ENCODE measurements at places on chromosomes 11 and 22.
A peak's percentile ranks its signal among the peaks of the same experiment; 100 is the strongest.

DNA sequence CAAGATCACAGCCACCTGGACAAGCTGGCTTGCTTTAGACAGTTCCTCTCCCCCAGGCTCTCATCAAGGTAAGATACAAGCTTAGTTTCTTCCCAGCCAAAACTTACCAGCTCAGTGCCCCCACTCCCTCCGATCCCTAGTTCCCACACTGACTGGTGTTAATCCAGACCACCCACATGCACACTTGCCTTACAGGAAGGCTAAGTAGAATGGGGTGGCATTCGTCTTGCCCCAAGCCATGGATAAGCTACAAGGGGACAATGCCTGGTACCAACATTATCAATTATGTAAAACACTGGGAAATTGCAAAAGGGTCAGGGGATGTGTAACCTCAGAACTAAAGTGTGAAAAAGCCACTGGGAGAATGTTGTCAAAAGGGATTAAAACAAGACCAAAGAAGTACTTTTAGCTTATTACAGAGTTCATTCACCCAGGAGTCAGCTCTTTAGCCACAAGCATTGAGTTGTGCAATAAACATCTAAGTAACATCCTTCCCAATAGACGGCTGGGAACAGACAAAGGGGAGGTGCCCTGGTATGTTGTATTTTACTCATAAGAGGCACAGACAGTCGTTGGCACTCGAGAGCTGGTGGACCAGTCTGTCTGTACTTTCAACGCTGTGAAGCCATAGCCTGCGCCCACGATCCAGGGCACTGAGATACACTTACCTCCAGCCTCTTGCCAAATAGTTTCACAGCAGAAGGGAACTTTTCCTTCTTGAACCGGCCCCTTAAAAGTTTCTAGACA, 1.1 kb downstream of the DHCR7 start:
- DNase-seq, result no peak

DNA sequence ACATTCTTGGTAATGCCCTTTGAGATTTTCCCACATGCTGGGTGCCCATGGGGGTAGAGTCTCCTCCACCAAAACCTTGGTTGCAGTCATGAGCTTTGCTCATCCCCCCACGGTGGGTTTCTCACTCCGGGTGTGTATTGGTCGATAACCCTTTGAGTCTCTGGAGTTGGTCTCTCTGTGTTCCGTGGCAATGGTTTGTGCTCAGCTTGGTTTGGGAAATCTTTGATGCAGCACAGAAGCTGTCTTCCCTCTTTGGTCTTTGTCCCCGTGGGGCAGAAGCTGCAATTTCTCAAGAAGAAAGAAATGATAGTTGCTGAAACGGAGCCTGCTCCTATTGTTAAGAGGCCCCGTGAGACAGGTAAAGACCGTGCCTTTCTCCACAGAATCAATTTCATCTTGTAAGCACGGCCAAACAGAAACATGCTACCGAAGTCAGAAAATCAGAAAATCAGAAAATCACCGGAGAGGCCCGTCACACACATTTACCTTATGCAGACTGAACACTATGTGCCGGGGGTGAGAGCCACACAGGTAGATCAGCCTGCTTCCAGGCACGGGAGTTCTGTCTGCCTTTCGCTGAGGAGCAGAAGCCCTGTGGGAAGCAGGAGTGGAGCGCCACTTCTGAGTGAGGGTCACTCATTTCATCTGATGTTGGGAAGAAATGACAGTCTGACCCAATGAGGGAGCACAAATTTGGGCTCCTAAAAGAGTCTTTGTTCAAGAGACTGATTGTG, 186.1 kb downstream of the TBC1D22A start:
- DNase-seq, result no peak

- DNase-seq, result no peak
Measured at GRCh38 chr11:73218830-73219215, 742 bp downstream of the P2RY2 start.

DNA sequence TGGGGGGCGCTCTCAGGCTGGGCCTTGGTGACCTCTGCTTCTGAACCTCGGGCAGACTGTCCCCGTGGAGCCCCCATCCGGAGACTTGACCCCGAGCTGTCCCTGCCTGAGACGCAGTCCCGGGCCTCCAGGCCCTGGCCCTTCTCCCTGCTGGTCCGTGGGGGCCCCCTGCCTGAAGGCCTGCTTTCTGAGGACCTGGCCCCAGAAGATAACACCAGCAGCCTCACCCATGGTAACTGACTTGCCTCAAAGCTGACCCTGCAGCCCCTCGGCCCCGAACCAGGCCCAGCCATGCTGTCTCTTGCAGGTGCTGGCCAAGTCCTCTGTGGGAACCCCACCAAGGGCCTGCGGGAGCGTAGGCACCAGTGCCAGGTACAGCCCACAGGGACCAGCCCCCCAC, 8.9 kb downstream of the LMNTD2 start:
- DNase-seq, result no peak

DNA sequence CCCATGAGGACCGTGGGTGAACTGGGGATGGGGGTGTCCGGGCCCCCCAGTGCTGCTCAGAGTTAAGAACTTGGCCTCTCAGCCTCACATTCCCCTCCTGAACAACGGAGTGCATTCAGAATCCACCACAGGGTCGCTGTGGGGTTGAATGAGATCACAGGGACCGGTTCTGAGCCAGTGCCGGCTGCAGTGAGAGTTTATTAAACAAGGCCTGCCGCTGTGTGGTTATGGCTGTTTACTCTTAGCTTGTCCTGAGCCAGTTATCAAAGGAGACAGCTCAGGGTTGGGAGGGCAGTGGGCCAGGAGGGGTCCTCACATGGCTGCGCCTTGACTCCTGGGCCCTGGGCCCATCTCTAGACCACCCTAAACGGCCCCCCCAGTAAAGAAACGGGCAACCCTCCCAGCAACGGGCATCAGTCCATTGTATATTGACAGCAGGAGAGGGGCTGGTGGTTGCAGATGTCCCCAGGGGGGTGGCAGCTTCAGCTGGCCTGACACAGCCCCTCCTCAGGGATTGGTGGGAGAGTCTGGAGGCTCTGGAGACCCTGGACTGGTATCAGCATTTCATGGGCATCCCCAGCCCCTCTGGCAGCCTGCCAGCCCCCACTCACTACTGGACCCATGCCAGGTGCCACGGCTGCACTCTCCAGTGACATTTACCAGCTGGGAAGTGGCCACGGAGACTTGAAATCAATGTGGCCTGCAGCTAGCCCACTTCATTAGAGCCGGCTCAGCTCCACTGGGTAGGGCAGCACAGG, 15.1 kb upstream of the CABP7 start:
- DNase-seq, result no peak

DNA sequence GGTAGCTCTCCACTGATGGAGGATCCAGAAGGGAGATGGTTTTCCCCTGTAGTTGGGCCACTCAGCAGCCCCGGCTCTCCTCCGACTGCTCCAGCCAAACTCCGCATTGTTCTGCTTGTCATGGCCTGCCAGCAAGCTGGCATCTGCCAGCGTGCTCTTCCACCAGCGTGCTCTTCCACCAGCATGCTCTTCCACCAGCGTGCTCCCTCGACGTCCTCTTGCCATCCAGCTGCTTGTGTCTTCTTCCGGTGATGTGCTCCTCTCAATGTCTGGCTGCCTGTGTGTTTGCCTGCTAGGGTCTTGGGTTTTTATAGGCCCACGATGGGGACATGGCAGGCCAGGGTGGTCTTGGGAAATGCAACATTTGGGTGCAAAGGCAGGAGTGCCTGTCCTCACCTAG, 43.5 kb upstream of the GNAZ start:
- DNase-seq, result no peak

DNA sequence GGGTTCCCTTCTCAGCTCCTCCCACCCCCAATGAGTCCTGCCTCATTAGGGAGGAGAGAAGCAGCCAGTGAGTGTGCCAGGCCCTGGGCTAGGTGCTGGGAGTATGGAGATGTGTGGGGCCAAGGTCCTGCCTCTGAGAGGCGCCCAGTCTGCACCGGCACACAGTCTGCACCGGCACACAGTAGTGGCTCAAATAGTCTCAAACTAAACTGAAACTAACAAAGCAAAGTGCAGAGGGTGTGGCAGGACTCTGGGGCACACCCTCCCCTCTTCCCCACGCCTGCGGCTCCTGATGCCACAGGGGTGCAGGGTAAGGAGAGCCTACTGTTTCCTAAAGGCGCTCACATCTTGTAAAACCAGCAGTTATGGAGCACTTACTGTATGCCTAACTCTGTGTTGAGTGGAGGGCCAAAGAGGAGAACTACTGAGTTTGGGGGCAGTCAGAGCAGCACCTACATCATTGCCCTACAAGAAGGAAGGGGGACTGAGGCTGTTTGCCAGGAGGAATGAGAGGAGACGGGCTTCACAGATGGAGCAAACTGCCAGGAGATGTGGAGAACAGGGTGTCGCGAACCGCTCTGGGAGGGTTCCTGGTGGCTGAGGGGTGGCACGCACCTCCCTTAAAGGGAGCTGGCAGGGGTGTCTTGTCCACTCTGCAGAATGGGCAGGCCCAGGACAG, 939 bp upstream of the SH3BP1 start:
- DNase-seq, result no peak

GRCh38 chr11:12441231-12441861, 64.0 kb downstream of the PARVA start:
- no peak for DNase-seq

DNA sequence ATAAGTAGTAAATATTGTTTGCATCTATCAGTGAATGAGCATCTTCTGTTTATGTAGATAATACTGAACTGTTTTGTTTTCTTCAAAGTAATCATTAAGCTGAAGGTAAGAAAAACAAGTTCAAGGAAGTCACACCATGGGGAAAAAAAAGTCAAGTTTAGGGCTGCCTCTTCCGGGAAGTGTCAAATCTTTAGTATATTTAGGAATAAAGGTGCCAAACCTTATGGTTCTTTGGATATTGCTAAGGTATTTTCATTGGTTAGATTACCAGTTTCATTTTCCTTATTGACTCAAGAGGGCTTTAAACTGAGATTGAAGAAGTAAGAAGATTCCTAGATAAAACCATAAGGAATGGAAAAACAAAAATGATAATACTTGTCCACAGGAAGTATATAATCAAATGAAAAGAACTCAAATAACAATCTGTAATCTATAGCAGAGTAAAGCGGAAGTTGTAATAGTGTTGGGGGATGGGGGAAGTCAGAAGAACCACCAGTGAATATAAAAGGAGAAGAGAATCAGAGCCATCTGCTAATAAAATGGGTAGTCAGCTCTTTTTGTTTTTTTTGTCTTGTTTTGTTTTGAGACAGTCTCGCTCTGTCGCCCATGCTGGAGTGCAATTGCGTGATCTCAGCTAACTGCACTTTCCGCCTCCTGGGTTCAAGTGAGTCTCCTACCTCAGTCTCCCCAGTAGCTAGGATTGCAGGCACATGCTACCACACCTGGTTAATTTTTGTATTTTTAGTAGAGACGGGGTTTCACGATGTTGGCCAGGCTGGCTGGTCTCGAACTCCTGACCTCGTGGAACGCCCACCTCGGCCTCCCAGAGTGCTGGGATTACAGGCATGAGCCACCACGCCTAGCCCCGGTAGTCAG, 2.3 kb downstream of the ATM start:
- DNase-seq, result no peak

DNA sequence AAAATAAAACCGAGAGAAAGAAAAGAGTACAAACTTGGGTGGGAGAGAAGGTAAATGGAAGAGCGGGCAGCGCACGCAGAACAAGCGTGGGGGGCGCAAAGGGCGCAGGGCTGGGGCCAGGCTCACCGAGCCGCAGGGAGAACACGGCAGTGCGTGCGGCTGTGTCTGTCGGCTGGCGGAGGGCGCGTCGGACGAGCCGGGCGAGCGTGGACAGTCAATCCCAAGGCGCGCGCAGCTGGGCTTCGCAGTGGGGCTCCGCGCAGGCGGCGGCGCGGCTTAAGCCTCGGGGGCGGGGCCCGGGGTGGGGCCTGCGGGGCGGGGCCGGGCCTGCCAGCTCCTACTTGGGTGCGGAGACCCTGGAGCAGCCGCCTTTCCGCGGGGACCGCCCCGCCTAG, at the start of gene UCP2:
UCP2 (minus strand) TSS at position 249 of the 395 bp plus-strand sequence. CDS start 4,465 bp downstream, outside the sequence.
- peak; percentile 91 for DNase-seq
